ENCODE measurements at places on chromosomes 7 and 10.

- DNase-seq: no peak
These were observed 7.9 kb downstream of the MALSU1 start for GRCh38 chr7:23306936-23307521.

DNA sequence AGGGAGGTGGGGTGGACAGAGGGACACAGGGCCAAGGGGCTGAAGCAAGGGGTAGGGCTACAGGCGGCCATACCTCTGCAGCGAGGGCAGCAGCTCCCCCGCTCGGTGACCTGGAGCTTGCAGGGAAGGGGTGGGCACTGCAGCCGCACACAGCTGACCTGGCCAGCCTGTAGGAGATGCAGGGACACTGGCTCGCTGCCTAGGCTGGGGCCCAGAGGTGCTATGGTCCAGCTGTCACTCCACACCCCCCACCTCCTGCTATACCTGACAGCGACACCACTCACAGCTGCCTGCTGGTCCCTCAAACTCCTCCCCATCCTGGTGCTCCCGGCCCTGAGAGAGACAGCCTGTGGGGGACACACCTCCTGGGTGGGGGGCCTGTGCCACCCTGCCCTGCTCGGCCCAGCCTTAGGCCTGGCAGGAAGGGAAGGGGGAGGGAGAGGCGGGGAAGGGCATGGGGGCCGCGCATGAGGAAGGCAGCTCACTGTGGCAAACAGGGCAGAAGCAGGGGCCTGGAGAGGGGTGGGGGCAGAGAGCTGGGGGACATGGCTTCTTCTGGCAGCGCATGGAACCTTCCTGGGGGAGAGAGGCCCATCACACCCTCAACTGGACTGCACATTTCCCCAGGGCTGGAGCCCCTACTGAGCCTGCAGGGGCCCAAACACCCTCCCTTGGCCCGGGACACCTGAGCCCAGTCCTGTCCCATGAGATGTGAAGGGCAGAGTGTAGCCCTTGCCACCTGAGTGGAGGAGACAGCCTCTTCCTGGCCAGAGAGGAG lies 23.9 kb downstream of the ATP6V1F start:
- DNase-seq: no peak

GRCh38 chr10:132869621-132870020 lies 72.7 kb downstream of the CFAP46 start:
- no peak for DNase-seq

GRCh38 chr7:80357530-80357929 lies 154.3 kb downstream of the GNAT3 start:
- no peak for DNase-seq

DNA sequence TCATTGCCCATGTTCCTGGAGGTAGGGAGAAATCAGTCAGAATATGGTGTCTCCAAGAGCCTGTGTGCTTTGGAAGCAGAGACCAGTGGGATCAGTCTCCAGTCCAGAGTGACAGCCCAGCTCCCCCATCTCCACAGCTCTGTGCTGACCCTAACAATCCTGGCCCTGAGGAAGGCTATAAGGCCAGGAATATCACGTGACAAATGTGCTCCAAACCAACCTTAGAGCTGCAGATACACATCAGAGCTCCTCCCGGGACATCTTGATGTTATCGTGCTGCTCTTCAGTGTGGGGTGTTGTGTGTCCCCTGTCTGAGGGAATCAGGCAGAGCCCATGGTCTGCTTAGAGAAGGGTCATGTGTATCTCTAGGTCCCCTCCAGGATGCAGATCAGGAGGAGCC lies 15.2 kb downstream of the DMBT1 start:
- DNase-seq: no peak

DNA sequence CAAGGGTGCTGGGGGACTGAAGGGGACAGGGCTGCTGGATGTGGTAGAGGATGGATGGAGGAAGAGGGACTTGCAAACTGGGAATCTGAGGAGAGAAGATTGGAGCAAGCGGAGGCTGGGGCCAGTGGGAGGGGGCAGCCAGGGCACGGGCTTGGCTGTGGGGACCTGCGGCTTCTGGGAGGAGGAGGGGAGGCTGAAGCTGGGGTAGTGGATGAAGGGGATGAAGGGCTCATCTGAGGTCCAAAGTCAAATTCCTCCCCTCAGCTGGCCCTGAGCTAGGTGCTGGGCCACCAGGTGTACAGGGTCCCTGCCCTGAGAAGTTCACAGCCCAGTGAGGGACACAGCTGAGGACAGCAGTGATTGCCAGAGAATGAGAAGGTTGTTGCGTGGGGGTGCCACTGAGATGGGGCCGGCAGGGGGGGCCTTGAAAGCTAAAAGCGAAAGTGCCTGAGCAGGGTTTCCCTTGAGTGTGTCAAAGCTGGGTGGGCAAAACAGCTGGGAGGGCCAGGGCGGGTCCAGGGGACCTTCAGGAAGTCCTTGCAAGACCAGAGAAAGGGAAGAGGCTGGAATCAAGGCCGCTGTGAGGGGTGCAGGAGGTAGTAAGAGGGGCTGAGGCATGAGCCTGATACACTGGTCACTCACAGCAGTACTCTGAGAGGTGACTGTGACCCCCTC lies 75.2 kb downstream of the MYL10 start:
- DNase-seq: no peak
